ENCODE measurements at places on chromosomes 2 and 18. TPM values are rescaled to one million over a fixed set of nuclear protein-coding genes. Genes with fewer than 3 reads are reported as not detected.

DNA sequence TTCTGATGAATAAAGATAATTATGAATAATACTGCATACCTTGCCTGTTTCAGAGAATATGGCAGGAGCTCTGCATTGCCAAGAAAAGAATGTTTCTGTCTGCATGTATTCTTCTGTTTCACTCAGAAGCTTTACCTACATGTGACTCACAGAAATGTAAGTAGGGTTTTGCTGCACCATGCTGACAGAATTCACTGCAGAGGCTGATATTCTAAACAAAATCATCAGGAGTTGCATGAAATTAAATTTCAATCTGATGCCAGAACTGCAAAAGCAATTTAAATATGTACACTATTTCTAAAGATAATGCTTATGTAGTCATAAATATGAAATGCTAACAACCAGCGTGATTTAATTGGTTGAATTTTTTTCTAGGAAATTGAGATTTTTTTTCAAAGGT is 332.8 kb upstream of the FSHR start:
- no peak for DNase-seq
- no peak overlapping the region for H3K4me3 ChIP-seq
- no peak overlapping the region for H3K27ac ChIP-seq
- no peaks in the 10 kb centered on the region for H3K4me1 ChIP-seq
- no peaks in the 10 kb centered on the region for H3K36me3 ChIP-seq

Gene GREB1L
- total RNA-seq = not detected

Gene TMEM17
- total RNA-seq = not detected

Gene DIPK1C
- not detected for total RNA-seq

Gene IL36A
- not detected for total RNA-seq

- H3K27ac ChIP-seq = no peak overlapping the region
- no peaks in the 10 kb centered on the region for H3K27me3 ChIP-seq
- no peak overlapping the region for H3K4me3 ChIP-seq
- no peak for DNase-seq
- H3K4me1 ChIP-seq = no peaks in the 10 kb centered on the region
These were observed 173.8 kb upstream of the TMEM200C start for GRCh38 chr18:6069103-6069502.

GRCh38 chr2:85753525-85754312 is at the start of gene ATOH8:
TSS of gene ATOH8 (plus strand) at chr2:85753991. CDS start at chr2:85754190, 199 bp downstream.
- no peak within 1 kb of the TSS for H3K27ac ChIP-seq
- H3K36me3 ChIP-seq = no peaks in the 10 kb centered on the region
- peak within 1 kb of the TSS; percentile 34 for H3K4me3 ChIP-seq
- H3K27me3 ChIP-seq = peaks cover 64% of the 10 kb centered on the region
- DNase-seq = no peak

DNA sequence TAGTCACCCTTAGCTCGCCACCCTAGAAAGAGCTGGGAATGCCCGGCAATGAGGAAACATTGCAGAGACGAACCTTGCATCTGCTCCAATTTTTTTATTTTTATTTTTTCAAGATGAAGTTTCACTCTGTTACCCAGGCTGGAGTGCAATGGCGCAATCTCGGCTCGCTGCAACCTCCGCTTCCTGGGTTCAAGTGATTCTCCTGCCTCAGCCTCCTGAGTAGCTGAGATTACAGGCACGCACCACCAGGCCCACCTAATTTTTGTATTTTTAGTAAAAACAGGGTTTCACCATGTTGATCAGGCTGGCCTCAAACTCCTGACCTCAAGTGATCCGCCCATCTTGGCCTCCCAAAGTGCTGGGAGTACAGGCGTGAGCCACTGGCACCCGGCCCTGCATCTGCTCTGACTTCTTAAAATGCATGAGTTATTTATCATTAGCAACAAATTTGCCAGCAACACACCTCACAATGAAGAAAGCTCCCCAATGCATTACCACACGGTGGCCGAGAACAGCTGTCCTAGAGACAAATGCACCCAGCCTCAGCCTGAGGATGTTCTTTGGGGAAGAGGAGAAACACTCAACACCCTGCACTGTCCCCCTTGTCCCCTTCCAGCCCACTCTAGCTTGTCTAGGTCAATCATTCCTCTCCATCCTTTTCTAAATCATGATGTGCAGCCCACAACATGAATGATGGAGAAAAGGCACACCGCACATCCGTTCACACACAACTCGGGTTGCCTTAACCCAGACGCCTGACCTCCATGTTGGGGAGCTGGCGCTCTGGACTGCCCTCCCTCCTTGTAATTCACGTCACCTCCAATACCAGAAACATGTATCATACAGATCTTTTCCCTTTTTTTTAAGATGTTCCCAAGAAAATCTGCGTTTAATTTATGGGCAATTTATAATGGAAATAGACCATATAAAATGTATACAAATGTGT is 46.9 kb downstream of the TTC32 start:
- no peaks in the 10 kb centered on the region for H3K36me3 ChIP-seq
- no peak overlapping the region for H3K4me3 ChIP-seq
- DNase-seq = no peak

Gene TRAPPC12
- 64.0 TPM for total RNA-seq

GRCh38 chr2:238220274-238220891 is 16.9 kb upstream of the ILKAP start:
- no peak for DNase-seq
- no peaks in the 10 kb centered on the region for H3K4me1 ChIP-seq
- H3K27me3 ChIP-seq = peaks cover 4% of the 10 kb centered on the region
- no peak overlapping the region for H3K27ac ChIP-seq
- no peaks in the 10 kb centered on the region for H3K36me3 ChIP-seq

Measured in CD4-positive, alpha-beta T cell (primary cell).